Bone marrow (tissue), 2 donors: ENCODE measurements at places on chromosomes 1 and 21.

- DNase-seq, result no peak
Measured at GRCh38 chr21:21063828-21064227, 65.6 kb downstream of the NCAM2 start.

- DNase-seq, result no peak
Measured at GRCh38 chr1:202806845-202807450, 1.3 kb downstream of the KDM5B start.

DNA sequence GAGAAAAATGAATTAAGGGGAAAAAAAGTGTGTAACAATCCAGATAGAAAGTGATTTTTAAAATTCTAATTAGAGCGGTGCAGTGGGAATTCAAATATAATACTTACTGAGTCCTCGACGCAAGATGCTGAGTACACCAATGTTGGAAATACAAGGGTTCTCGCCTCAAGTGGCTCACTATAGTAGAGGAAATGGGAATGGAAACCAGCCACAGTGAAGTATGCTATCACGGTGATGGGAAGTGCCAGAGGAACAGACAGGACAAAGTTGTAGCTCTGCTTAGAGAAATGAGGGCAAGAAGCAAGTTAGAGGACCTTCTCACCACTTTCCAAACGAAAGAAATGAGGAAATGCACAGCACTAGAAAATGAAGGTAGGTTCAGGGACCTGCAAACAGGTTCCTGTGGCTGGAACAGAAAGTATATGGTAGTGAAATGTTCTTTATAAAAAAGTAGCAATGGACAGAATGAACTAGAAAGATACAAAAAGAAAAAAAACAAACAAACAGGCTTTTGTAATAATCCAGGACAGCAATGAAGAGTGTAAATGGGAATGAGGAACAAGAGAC is 13.5 kb downstream of the EGLN1 start:
- DNase-seq, result no peak

- no peak for DNase-seq
Measured at GRCh38 chr1:236760480-236760879, 34.6 kb upstream of the MTR start.

DNA sequence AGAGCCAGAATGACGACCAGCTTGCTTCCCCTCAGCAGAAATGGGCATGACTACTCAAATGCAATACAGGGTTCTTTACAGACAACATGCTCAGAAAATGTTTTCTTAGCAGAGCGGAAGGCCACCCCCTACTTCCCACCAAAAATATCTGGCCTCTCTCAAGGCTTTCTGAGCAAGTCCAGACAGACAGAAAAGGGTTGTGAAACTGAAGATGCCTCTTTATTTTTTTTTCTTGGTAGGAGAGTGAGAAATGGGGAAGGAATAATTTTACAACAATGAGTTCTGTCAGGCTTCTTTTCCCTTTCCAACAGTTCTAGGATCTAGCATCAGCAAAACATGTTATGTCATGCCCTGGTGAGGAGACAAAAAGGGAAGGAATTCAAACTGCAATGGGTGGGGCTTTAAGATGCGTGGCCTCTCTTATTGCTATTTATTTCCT is 172.0 kb upstream of the CAMK1G start:
- no peak for DNase-seq

- DNase-seq, result no peak
Measured at GRCh38 chr1:216812966-216813365, 89.7 kb upstream of the ESRRG start.
